ENCODE measurements at places on chromosomes 11 and 22. TPM values are rescaled to one million over a fixed set of nuclear protein-coding genes. Genes with fewer than 3 reads are reported as not detected.
A peak's percentile ranks its signal among the peaks of the same experiment; 100 is the strongest.

GRCh38 chr11:28343304-28344233, 235.4 kb downstream of the METTL15 start:
- H3K27me3 ChIP-seq, result no peaks in the 10 kb centered on the region
- H3K27ac ChIP-seq, result no peak overlapping the region
- no peak for DNase-seq
- H3K4me1 ChIP-seq, result no peaks in the 10 kb centered on the region
- no peaks in the 10 kb centered on the region for H3K36me3 ChIP-seq

Gene TH
- total RNA-seq, result not detected

- no peaks in the 10 kb centered on the region for H3K4me1 ChIP-seq
- no peaks in the 10 kb centered on the region for H3K36me3 ChIP-seq
Measured at GRCh38 chr11:110752890-110753289, 40.7 kb upstream of the ARHGAP20 start.

DNA sequence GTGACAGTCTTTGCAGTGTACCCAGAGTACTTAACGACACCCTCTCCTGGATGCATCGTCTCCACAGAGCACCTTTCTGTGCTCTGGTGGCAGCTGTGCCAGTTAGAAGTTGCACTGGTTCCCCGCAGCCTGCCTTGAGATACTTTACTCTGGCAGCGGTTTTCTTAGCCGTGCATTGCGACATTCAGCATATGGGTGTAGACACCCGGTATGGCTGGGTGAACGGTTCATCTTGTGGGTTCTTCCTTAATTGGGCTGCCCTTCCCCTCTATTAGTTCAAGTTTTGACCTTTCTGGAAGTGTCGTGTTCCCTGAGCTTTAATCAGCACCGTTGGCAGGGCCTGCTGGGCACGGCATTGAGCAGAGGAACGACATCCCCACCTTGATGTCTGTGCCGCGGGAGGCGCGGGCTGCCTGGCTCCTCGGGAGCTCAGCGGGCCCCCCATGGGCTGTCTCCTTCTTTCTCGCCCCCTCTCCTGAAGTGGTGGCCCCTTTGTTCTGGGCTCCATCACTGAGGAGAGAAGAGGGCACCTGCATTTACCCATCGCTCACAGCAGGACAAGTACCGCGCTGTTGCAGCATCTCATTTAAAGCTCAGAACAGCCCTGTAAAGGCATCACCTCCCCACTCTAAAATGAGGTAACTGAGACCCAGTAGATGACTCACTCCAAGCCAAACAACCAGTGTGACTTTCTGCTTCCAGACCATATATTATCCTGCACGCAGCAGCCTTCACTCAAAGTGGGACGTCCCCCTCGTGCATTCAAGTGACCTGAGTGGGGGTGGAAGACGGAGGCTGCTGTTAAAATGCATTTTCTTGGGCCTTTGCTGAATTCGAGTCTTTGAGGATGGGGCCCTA, 13.3 kb downstream of the FAM83F start:
- H3K4me3 ChIP-seq, result no peak overlapping the region
- no peaks in the 10 kb centered on the region for H3K27me3 ChIP-seq
- no peak for DNase-seq
- H3K36me3 ChIP-seq, result no peaks in the 10 kb centered on the region

Gene PLAAT3
- total RNA-seq, result 3.6 TPM

DNA sequence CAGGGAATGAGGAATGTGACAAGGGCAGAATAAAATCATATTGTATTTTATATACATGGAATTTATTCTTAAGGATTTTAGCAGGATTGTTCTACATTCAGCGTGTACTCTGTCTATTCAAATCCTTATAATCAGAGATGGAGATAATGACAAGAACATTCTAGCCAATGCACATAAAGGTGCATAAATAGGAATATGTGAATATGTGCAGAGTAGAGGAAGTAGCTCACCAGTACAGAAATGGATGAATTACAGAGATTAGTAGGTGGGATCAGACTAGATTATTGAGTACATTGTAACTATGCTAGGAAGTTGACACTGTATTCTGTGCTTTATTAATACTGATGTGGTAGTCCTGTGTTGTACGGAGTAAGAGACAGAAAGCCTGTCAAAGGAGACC, 1308.8 kb downstream of the FAM181B start:
- no peaks in the 10 kb centered on the region for H3K27me3 ChIP-seq
- H3K4me1 ChIP-seq, result no peaks in the 10 kb centered on the region
- no peak overlapping the region for H3K27ac ChIP-seq
- no peak for DNase-seq
- no peaks in the 10 kb centered on the region for H3K36me3 ChIP-seq

DNA sequence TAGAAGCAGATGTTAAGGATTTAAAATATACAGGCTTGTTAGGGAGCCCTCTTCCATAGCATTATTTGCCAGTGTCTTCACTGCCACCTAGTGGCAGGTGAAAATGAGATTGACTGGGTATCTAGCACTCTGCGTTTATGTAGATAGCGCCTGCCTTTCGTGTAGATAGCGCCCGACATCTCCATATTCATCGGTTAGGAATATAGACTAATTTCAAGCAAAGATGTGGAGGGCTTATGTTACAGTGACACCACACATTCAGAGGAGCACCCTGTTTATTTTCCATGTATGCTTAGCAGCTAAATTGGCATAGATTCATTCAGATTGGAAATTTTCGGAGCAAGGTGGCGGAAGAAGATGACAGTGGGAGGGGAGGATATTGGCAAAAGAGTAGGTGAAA, 72.0 kb downstream of the SLC5A12 start:
- H3K4me3 ChIP-seq, result no peak overlapping the region
- no peaks in the 10 kb centered on the region for H3K27me3 ChIP-seq
- H3K4me1 ChIP-seq, result no peaks in the 10 kb centered on the region

- no peaks in the 10 kb centered on the region for H3K27me3 ChIP-seq
- H3K27ac ChIP-seq, result peak overlapping the region; percentile 74
- H3K4me3 ChIP-seq, result peak overlapping the region; percentile 93
- no peak for DNase-seq
- peaks cover 47% of the 10 kb centered on the region for H3K4me1 ChIP-seq
Measured at GRCh38 chr11:102453302-102453695, 734 bp upstream of the TMEM123 start.

Gene INPP5J
- 0.69 TPM for total RNA-seq

DNA sequence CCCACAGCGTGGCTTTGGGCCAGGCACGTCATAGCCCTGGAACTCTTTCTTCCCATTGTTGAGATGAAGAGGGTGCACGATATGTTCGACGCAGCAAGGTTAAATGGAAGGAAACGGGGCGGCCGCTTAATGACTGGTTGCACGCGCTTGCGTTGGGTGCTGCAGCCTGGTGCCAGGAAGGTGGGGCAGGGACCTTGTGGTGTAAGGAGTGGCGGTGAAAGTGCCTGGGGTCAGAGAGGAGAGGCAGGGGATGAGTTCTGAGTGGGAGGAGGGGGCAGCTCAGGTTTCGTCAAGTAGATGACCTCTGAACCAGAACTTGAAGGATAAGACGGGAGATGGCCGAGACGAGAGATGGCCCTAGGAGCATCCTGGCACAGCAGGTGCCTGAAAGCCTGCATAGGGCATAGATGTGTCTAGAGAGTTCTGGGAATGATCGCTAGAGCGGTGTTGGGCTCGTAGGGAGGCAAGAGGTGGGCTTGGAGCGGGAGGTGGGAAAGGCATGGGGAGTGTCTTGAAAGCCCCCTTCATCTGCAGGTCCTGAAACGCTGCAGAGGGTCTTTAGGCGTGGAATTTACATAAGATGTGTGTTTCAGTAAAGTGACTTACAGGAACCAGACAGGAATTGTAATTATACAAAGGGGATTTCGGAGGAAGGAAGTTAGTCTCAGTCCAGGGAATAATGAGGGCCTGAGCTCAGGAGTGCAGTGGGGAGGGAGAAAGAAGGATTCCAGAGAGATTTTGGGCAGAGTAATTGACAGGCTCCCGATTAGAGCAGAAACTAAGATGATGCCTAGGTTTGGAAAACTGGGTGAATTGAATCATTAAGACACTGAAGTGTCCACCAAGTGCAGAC, 43.2 kb upstream of the CLDN5 start:
- no peak overlapping the region for H3K4me3 ChIP-seq
- H3K27ac ChIP-seq, result no peak overlapping the region
- H3K36me3 ChIP-seq, result no peaks in the 10 kb centered on the region
- H3K4me1 ChIP-seq, result no peaks in the 10 kb centered on the region
- no peak for DNase-seq

DNA sequence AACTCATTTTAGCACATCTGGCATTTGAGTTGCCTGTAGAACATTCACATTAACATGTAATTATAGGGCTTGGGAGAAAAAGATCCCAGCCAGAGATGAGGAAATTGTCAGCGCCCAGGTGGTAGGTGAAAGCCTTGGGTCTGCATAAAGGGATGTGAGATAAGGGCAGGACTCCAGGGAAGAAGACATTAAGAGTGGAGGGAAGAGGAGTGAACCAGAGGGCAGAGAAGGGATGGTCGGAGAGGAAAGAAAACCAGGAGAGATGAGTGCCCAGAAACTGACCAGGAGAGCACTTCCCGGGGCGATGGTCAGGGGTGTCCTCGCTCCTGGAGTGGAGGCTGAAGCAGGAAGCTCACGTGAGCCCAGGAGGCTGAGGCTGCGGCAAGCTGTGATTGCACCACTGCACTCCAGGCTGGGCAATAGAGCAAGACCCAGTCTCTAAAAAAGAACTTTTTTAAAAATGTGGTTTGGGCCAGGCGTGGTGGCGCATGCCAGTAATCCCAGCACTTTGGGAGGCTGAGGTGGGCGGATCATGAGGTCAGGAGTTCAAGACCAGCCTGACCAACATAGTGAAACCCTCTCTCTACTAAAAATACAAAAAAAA, 20.3 kb upstream of the DGKZ start:
- no peaks in the 10 kb centered on the region for H3K27me3 ChIP-seq
- DNase-seq, result no peak
- no peak overlapping the region for H3K4me3 ChIP-seq
- peaks cover 28% of the 10 kb centered on the region for H3K4me1 ChIP-seq

Gene PAX6
- total RNA-seq, result not detected

- no peaks in the 10 kb centered on the region for H3K36me3 ChIP-seq
- no peaks in the 10 kb centered on the region for H3K27me3 ChIP-seq
- no peak overlapping the region for H3K27ac ChIP-seq
- no peak for DNase-seq
Measured at GRCh38 chr22:46433318-46433717, 97.8 kb downstream of the TRMU start.

GRCh38 chr11:82557274-82557673, 176.4 kb downstream of the FAM181B start:
- H3K36me3 ChIP-seq, result no peaks in the 10 kb centered on the region
- no peak overlapping the region for H3K27ac ChIP-seq
- no peaks in the 10 kb centered on the region for H3K4me1 ChIP-seq
- H3K4me3 ChIP-seq, result no peak overlapping the region

DNA sequence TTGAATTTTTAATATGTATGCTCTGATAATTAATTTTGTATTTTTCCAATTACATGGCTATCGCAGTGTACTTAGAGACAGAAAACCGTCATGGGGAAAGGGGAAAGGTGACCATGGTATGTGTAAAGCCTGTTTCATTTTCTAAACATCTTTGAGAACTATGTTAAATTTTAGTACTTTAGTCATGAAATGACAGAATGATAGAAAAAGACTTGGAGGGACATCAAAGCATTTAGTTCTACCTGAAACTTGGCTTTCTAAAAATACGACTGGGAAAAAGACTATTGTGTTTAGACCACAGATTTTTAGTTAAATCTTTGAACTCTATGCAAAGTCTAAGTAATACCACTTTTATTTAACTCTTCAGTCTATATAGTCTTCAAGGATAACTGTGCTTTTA, 54.1 kb downstream of the MAML2 start:
- H3K4me1 ChIP-seq, result peaks cover 4% of the 10 kb centered on the region
- H3K4me3 ChIP-seq, result no peak overlapping the region
- DNase-seq, result no peak
- peaks cover 3% of the 10 kb centered on the region for H3K36me3 ChIP-seq
- no peak overlapping the region for H3K27ac ChIP-seq
- no peaks in the 10 kb centered on the region for H3K27me3 ChIP-seq
